ENCODE measurements at places on chromosomes 7 and 10.
A peak's percentile ranks its signal among the peaks of the same experiment; 100 is the strongest.

DNA sequence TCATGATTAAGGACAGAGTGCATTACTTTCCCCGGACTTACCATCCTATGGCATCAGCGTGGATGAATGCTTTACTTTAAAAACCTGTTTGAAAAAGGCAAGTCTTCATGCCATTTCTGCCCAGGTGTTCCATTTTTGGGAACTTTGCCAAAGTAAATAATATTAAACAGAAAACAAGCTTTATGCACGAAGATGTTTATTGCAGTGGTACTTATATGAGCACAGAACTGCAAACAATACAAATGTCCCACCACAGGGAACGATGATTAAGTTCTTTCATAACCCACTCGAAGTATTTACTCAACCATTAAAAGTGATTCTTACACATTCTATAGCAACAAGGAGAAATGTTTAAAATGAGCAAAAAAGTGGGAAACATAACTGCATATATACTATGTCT, 109.7 kb upstream of the GDF10 start:
- H3K36me3 ChIP-seq: no peaks in the 10 kb centered on the region
- no peak for DNase-seq
- H3K27me3 ChIP-seq: no peaks in the 10 kb centered on the region
- H3K4me3 ChIP-seq: no peak overlapping the region
- H3K4me1 ChIP-seq: peaks cover 9% of the 10 kb centered on the region
- no peak overlapping the region for H3K27ac ChIP-seq

DNA sequence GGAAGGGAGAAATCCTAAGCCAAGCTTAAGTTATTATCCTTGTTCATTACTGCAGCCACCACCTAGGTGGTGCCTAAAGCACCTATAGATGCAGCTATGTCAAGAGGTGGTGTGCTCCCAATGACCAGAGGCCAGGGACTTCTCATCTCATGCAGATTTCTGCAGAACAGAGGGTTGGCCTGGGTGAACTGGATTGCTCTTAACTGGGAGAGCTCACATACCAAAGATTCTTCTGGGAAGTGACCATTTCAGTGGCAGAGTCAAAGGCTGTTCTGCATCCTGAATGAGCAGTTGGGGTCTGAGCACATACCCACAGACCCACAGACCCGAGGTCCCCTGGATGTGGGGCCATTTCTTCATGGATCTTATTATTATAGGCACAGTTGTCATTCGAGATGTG, 2.1 kb upstream of the CRHR2 start:
- no peaks in the 10 kb centered on the region for H3K36me3 ChIP-seq
- DNase-seq: no peak
- H3K4me1 ChIP-seq: no peaks in the 10 kb centered on the region
- no peak overlapping the region for H3K4me3 ChIP-seq
- peaks cover 67% of the 10 kb centered on the region for H3K27me3 ChIP-seq

DNA sequence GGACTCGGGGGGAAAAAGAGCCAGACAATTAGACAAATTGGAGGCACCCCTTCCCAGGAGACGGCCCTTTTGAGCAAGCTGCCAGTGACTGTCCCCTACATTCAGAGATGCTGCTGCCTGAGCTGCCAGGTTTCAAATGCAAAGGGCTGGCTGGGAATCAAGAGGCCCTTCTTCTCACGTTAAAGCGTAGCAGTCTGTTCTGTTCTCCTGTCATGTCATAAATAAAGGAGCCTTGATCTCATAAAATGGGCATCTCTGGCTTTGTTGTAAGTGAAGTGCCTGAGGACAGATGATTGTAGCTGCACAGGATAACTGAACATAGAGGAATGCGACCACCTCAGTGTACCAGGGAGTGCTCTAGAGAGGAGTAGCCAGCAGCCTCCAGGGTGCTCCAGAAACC, 917.9 kb downstream of the GRID1 start:
- H3K27ac ChIP-seq: no peak overlapping the region
- H3K36me3 ChIP-seq: no peaks in the 10 kb centered on the region
- no peaks in the 10 kb centered on the region for H3K27me3 ChIP-seq
- no peaks in the 10 kb centered on the region for H3K4me1 ChIP-seq
- no peak overlapping the region for H3K4me3 ChIP-seq

DNA sequence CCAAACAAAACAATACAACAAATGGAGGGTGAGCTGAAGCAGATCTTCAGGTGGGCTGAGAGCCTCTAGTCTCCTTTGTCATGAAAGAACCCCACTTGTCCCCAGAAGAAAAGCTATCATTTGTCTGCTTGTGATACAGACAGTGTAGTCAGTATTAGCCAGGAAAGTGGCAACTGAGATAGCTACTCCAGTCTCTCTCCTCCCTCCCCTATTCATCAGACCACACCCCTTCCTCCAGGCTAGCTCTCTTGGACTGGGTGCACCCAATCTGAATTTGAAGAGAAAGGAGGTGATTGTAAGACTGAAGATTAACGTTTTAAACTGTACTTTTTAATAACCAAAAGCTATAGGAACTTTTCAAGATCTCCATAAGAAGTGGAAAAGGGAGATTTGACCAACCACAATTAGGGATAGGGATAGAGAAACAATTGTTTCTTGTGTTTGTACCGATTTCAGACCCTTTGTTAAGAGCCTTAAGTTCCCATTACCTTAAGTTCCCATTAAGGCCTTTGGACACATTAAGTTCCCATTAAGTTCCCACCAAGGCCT, 14.1 kb downstream of the BMPR1A start:
- no peak for DNase-seq
- H3K4me1 ChIP-seq: peaks cover 11% of the 10 kb centered on the region
- H3K36me3 ChIP-seq: no peaks in the 10 kb centered on the region

DNA sequence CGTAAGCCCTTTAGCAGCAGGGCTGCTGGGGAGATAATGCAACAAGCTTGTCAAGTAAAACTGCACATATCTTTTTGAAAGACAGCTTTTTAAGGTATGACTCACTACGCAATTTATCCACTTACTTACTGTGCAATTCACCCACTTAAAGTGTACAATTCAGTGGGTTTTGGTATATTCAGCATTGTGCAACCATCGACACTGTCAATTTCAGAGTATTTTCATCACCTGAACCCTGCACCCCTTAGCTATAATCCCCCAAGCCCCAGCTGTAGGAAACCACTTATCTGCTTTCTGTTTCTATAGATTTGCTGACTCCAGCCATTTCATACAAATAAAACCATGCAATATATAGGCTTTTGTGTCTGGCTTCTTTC, 168.0 kb downstream of the PTPN20 start:
- no peak overlapping the region for H3K4me3 ChIP-seq
- H3K27me3 ChIP-seq: peaks cover 3% of the 10 kb centered on the region
- no peaks in the 10 kb centered on the region for H3K36me3 ChIP-seq
- H3K4me1 ChIP-seq: no peaks in the 10 kb centered on the region

GRCh38 chr7:28347475-28348318, 64.6 kb upstream of the CREB5 start:
- DNase-seq: no peak
- H3K36me3 ChIP-seq: no peaks in the 10 kb centered on the region
- H3K4me3 ChIP-seq: no peak overlapping the region
- H3K4me1 ChIP-seq: peaks cover 17% of the 10 kb centered on the region
- no peaks in the 10 kb centered on the region for H3K27me3 ChIP-seq

- H3K4me1 ChIP-seq: peaks cover 7% of the 10 kb centered on the region
- DNase-seq: no peak
- H3K27ac ChIP-seq: no peak overlapping the region
- no peaks in the 10 kb centered on the region for H3K27me3 ChIP-seq
- peaks cover 14% of the 10 kb centered on the region for H3K36me3 ChIP-seq
Observed at GRCh38 chr10:122149561-122150505, 121.3 kb upstream of the BTBD16 start.

DNA sequence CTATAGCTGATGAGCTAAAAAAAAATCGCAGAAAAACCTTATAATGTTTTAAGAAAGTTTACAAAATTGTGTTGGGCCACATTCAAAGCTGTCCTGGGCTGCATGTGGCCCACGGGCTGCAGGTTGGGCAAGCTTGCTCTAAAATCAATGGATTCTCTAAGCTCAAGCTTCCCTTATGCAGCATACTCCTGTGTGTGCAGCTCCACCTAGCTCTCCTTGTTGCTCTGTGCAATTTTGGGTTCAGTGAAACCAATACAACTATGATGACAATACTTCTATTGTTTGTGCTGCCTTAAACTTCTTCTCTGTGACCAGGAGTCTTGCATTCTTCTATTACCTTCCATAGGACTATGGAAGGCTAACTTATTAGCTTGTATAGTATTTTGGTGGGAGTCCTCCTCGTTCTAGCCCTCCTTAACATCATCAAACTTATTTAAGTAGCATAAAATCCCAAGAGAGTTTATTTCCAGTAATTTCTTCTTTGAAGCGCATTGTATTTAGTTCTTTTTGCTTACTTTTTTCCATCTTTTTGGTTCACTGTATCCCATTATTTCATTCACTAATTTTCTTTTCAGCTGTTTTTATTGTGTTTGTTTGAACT, 170.9 kb upstream of the SMIM30 start:
- no peaks in the 10 kb centered on the region for H3K4me1 ChIP-seq
- no peaks in the 10 kb centered on the region for H3K27me3 ChIP-seq
- H3K36me3 ChIP-seq: no peaks in the 10 kb centered on the region
- no peak overlapping the region for H3K27ac ChIP-seq

DNA sequence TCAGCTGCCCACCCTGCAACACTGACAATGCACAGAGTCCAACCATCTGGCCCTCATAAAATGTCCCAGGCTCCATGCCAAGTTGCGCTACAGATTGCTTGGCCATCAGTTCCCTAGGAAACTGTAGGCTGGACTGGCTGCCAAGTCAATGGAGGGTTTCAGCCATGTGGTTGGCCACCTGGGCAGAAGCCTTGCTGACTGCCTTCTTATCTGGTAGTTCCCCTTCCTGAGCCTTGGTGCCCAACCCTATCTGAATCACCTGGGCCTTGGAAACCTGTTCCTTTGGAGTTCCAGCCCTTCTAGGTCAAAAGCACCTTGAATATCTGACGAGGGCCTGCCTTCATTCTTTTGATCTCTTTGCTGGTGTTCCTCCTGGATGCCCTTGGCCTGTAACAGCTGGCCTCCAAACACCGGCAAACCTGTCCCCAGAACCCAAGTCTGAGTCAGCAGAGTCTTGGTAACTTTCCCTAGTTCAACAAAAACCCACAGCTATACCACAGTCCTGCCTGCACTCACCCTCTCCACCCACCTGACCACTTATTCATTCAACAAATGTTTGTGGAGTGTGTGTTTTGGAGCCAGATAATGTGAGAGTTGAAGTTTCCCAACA, 37.4 kb upstream of the KDM7A start:
- no peaks in the 10 kb centered on the region for H3K27me3 ChIP-seq
- DNase-seq: no peak
- peak overlapping the region; percentile 37 for H3K27ac ChIP-seq
- no peak overlapping the region for H3K4me3 ChIP-seq

GRCh38 chr10:3104251-3104918, 37.0 kb downstream of the PFKP start:
- no peak overlapping the region for H3K27ac ChIP-seq
- H3K27me3 ChIP-seq: no peaks in the 10 kb centered on the region
- H3K36me3 ChIP-seq: peaks cover 33% of the 10 kb centered on the region
- peaks cover 13% of the 10 kb centered on the region for H3K4me1 ChIP-seq
- no peak for DNase-seq

DNA sequence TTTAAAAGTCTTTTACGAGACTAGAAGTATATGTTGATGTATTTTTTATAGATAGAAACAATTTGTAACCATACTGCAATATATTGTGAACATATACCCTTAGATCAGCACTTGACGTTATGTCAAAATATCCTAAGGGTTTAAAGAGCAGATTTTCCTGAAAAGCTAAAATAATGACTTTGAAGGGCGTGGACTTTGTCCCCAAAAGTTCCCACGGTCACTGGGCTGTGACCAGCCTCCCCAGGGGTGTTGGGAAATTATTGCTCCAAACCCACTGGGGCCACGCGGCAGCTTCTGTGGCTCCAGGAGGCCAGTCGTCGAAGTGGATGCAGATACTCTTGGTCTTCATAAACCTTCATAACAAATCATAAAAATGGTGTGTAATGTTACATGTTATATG, 29.9 kb downstream of the DNAJB6 start:
- peaks cover 47% of the 10 kb centered on the region for H3K36me3 ChIP-seq
- H3K4me3 ChIP-seq: no peak overlapping the region
- H3K27ac ChIP-seq: no peak overlapping the region
- DNase-seq: no peak

DNA sequence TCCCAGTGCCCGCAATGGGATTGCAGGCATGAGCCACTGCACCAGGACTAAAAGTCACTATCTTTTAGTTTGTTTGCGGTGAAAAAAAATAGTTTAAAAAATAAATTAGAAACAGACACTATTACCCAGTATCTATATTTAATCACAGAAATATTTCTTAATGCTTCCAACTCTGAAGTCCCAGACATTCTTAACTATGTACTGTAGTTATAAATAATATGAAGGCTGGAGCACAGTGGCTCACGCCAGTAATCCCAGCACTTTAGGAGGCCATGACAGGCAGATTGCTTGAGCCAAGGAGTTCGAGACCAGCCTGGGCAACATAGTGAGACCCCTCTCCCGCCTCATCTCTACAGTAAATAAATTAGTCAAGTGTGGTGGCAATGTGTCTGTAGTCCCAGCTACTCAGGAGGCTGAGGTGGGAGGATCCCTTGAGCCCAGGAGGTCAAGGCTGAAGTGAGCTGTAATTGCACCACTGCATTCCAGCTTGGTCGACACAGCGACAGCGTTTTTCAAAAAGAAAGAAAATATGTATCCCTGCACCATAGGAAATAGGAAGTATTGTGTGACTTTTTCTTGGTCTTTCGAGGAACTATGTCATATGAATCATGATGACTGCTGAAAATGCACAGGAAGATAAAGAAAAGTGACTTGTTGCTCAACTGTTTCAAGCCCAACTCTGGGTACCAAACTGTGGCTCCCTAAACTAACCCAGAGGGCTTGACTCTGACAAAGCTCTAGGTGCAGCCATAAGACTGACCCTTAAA, 74.9 kb upstream of the STEAP1B start:
- H3K27ac ChIP-seq: no peak overlapping the region
- no peaks in the 10 kb centered on the region for H3K36me3 ChIP-seq
- H3K4me1 ChIP-seq: peaks cover 35% of the 10 kb centered on the region

DNA sequence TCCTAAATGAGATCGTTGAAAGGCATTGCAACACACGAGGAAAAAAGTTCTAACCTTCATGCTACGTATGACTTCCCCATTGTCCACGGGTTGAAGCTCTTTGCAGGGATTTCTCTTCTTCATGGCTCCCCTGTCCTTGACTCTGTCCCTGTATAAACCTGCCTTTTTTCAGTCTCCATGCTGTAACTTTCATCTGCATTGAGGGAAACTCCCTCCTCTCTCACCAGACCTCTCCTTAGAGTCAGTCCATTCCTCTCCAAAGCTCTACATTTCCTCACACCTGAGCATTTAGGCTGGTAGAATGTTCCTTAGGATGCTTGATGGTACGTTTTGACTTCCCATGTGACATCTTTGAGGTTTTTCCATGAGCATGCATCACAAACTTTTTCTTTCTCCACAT, 134.2 kb upstream of the FAM171A1 start:
- H3K36me3 ChIP-seq: no peaks in the 10 kb centered on the region
- H3K4me1 ChIP-seq: no peaks in the 10 kb centered on the region
- H3K4me3 ChIP-seq: no peak overlapping the region
- DNase-seq: no peak
- H3K27me3 ChIP-seq: no peaks in the 10 kb centered on the region
